IPS-NIHi11 (cell line): ENCODE measurements at places on chromosomes 4 and X.

GRCh38 chrX:39855748-39856129 lies 242.0 kb downstream of the BCOR start:
- peak; percentile 48 for DNase-seq

- no peak for DNase-seq
Measured at GRCh38 chr4:125105561-125105960, 209.2 kb upstream of the FAT4 start.

- DNase-seq, result no peak
Measured at GRCh38 chrX:128807367-128807766, 715.9 kb downstream of the SMARCA1 start.

DNA sequence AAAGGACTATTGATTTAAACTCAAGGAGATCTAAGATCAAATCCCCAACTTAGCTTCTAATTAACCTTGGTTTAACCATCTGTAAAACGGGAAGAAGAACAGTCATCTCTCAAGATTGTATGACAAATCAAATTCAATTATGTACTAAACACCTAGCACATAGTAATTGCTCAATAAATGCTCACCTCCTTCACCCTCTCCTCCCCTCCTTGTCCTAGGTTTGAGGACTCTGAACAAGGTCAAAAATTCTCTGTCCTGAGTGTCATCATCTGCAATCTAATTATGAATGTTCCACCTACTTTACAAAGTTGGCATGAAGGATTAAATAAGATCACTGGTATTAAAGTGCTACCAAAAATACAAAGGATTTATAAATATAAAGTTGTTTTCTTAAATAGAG lies 320.1 kb upstream of the PPARGC1A start:
- no peak for DNase-seq

GRCh38 chr4:21765810-21766407 lies 182.7 kb downstream of the KCNIP4 start:
- peak; percentile 61 for DNase-seq

DNA sequence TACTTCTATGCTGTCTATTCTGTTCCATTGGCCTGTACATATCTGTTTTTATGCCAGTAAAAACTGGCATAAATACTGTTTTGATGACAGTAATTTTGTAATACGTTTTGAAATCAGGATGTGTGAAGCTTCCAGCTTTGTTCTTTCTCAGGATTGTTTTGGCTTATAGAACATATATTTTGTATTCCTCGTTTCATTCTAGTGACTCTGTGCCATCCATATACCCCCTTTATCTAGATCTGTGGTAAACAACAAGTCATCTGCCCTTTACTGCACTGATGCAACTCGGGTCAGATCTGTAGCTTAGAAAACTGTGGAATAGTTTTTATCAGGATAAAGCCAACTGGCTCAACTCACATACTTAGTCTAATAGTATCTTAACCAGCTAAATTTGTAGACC lies 233.7 kb downstream of the PRDM5 start:
- DNase-seq, result no peak

- no peak for DNase-seq
Measured at GRCh38 chr4:1049591-1049905, 38.1 kb downstream of the FGFRL1 start.

DNA sequence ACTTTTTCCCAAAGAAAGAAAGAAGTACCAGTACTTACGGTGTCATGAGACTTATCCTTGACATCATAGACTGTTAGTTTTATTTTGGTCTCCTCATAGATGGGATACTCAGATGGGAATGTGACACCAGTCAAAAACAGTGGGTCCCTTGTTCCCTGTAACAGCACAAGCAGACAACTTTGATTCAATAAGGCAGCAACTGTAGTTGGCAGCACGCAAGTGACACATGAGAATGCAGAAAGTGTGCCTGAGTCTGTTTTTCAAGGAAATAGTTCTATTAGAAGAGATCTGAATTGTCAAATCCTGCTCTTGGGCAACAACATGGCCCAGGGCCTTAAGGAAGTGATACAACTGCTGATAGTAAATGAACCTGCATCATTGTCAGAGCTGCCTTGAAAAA lies 443.2 kb downstream of the INPP4B start:
- DNase-seq, result no peak

DNA sequence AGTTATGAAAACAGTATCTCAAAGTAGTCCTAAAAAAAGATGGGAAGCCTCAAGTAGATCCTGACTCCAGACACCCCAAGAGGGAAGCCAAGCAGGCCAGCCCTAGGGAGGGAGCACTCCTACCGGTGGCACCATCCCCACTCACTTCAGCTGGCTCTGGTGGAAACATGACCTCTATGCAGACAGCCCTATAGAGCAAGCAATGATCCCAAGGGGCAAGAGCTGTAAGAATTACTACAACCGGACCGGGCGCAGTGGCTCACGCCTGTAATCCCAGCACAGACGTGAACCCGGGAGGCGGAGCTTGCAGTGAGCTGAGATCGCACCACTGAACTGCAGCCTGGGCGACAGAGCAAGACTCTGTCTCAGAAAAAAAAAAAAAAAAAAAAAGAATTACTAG lies 5.7 kb downstream of the LETM1 start:
- no peak for DNase-seq

DNA sequence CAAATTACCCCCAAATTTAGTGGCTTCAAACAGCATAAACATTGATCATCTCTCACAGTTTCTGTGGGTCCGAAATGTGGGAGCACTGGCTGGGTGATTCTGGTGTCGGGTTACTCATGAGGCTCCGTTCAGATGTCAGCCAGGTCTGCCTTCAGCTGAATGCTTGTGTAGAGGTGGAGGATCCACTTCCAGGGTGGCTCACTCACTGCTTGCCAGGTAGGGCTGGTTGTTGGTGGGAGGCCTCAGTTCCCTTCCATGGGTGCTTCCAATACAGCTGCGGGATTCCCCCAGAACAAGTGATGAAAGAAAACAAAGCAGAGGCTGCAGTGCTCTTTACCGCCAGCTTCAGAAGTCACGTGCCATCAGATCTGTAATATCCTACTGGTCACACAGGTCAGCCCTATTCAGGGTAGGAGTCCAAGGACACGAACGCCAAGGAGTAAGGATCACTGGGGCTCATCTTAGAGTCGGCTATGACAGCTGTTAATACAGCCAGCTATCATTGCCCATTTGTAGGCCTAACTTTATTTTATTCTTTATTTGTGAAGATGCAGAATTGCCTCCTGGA lies 1.1 kb upstream of the SMIM43 start:
- no peak for DNase-seq

DNA sequence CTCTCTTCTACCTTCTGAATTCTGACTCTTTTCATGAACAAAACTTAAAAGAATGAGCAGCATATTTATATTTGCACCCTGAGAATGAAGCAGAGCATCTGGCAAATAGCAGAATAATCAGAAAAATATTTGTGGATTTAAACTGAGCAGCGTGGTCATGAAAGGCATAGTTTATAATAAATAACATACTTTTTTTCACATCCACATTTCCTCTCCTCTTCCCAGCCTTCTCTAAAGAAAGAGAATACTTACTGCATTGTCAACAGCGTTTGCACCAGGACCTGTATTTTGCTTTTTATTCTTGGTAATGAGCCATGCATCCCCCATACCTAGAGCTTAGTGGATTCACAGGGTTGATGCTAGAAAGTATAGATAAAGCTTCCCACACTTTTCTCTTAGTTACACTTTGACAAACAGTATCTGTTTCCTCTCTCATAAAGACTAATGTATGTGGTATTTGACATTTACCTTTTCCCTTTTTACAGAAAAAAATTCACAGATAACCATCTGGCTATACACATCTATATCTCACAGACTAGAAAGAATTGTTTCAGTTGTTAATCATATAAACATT lies 131.5 kb downstream of the PRSS12 start:
- no peak for DNase-seq

- no peak for DNase-seq
Measured at GRCh38 chrX:29243942-29244341, 656.7 kb downstream of the IL1RAPL1 start.

- no peak for DNase-seq
Measured at GRCh38 chrX:25202827-25203226, 187.1 kb upstream of the ARX start.

GRCh38 chr4:109614466-109614865 lies 54.4 kb downstream of the MCUB start:
- DNase-seq, result no peak

- no peak for DNase-seq
Measured at GRCh38 chr4:3386526-3386925, 55.2 kb upstream of the HGFAC start.

GRCh38 chr4:47831026-47831679 lies 6.7 kb downstream of the CORIN start:
- DNase-seq, result no peak

DNA sequence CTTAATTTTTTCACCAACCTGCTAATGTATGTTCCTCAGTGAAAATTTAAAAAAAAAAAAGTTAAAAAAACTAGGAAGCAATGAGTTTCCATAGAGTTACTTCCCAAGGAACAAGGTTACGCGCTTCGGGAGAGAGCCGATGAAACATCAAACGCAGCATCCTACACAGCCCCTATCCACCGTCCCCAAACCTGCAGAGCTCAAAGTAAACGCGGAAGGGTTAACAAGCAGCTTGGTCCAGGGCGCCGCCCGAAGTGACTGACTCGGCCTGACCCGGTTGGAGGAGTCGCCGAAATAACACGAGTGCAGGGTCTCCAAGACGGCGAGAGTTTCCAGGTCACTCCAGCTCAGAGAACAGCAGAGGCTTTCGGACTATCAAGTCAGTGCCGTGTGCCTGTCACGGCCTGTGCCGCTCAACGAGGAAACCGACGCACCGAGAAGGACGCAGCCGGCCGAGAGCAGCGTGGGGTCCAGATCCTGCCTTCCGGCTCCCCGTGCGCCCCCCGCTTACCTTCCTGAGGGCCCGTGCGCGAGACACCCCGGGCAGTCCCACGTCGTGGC lies 512 bp downstream of the NOP14 start:
- DNase-seq, result peak; percentile 55

DNA sequence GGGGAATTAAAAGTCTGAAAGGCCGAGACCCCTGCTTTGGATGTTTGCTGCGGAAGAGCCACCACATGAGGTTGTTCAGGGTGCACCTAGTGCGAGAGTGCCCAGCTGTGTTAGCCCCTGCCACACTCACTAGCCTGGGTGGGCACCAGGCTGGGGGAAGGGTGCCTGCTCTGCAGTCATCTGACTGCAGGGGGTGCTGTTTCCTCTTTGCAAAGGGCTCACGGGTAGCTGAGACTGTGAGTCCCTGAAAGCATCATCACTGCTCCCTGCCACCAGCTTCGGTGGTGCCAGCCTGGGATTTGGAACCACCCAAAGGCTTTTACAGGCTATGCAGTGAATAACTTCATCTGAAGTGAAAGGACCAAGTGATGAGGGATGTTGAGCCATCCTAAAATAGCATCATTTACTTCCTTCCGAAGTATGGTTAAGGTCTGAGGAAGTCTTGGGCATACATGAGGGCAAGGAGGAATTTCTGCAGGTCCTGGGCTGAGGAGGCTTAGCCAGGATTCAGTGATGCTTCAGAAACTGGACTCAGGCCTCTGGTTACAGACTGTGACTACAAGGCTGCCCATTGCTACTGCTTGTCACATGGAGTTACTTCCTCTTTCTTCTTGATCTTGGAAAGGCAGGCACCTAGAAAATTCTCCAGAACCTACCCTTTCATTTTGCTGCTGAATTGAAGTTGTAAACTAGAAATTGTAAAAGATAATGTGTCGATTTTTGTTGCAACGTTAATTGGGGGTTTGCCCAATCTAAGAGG lies 293.2 kb upstream of the PRPS2 start:
- DNase-seq, result peak; percentile 61

DNA sequence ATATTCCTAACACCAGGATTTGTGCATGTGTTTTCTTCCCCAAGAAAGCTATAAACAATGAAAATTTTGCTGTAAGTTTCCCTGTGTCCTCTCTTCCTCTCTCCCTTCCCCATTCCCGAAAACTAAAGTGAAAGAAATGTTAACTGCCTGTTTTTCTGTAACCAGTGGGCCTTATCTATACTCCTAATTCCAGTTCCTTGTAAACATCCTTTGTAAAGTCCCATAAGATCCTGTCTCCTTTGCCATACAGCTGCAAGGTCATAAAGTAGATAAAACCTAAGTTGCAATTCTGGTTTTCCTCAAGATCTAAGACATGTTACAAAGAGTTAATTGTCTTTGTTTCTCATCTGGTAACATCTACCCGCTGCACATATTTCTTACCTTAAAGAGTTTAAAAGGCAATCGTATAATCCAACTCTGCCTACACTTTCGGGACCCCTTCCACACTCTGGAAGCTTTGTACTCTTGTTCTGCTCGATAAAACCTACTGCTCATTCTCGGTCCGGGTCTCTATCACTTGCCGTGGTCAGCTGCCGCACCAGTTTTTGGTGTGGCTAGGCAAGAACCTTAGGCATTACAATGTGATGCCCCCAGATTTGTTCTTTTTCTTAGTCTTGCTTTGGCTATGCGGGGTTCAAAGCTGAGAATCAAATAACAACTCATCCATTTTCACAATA lies 20.5 kb downstream of the UGT2B7 start:
- no peak for DNase-seq

GRCh38 chr4:55378617-55379467 lies 16.9 kb upstream of the TMEM165 start:
- DNase-seq, result no peak

DNA sequence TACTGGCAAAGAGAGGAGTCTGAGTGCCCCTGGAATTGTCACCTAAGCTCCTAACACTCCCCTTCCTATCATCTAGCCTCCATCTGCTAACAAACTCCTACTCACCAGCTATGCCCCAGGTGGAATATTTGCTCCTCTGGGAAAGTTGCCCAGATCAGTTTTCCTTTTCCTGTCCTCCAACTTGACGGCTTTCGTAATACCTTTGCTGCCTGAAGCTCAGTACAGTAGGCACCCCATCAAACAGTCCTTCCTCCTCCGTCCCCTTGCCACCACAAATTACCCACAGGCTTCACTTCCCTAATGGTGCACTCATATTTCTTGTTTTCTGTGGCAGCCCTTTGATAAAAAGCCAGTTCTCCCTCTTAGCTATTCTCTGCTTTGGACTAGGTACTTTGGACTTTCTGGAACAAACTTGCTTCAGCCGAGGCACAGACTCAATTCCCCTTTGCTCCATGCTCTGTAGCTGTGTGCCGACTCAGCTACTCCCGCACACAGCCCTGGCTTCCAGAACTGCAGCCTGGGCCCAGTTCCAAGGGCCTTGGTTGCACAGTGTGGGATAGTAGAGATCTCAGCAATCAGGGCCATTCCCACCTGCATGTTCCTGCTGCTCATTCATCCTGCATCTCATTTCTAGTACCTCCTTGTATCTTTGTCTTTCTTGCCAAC lies 605.1 kb downstream of the BCOR start:
- DNase-seq, result no peak

DNA sequence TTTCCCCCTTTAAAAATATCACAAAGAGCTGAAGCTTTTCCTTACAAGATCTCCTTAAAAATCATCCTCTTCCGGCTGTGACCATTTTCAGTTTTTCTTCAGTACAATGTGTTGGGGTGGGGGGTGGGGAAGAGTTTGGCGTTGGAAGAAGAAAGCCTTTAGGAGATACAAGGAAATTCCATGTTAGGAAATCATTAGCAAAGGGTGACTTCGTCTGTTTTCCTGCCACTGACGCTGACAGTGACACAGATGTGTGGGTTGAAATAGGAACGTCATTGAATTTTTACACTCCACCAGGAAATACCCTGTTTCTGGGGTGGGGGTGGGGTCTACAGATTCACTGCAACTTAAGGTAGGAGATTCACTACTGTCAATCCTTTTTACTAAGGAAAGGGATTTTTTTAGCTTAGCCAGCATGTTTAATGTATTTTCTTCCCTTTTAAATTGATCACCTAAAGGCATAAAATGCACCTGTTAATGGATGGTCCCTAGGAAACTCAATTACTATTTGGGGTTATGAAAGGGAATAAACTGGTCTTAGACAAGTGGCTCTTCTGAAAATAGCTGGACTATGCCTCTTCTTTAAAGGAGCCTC lies 3.9 kb downstream of the MAMLD1 start:
- no peak for DNase-seq
